ENCODE measurements at places on chromosomes 11 and 22.

GRCh38 chr11:102116453-102117205 is 6.4 kb downstream of the YAP1 start:
- no peak for DNase-seq

- DNase-seq = no peak
Measured at GRCh38 chr11:121909596-121909995, 206.4 kb downstream of the BLID start.

DNA sequence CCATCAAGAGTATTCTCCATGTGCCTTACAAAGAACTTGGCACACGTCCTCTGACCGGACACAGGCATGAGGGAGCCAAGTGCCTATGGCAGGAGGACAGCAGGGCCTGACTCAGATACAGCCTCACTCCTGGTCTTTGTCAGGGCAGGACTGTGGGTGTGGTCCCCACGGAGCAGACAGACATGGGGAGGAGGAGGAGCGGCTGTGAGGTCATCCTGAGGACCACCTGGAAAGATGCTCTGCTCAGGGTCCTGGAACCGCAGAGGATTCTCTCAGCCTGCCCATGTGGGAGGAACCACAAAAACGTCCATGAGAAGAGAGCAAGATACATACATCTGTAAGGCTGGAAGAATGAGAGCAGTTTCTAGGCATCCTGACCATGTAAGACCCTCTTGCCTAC is 576.3 kb downstream of the BRD1 start:
- no peak for DNase-seq

DNA sequence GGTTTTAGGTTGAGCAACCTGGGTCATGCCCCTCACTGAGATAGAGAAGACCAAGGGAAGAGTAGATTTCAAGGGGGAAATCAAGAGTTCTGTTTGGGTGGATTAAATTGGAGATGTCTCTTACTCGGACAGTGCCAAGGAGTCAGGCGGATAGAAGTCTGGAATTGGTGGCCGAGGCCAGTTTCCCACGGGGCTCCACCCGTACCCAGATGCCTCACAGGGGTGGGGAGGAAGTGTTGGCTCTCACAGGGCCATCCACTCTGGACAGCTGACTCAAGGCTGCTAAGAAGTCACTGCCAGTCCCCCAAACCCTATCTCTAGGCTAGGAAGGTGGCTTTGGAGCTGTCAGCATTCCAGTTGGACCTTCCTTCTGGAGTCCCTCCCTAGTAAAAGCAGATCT is 79.1 kb upstream of the TIMP3 start:
- no peak for DNase-seq

DNA sequence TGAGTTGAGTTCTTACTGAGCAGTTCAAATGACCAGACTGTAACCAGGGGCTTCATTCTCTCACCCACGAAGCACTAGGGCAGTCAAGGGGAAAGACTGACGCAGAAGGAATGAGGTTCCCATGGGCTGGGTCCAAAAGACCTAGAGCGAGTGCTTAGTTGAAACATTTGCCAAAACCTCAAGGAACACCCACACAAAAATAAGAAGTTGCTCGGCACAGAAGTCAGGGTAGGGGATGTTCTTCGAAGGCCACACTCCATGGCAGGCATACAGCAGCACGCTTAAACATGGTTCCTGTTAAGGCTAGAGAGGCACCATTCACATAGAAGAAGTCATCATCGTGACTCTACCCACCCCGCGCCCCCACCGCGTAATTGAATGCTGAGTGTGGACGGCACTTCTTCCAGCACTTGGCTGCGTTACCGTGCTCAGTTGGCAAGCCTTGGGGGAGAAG is 52.9 kb downstream of the TIMP3 start:
- DNase-seq = no peak

- DNase-seq = no peak
Measured at GRCh38 chr11:16047073-16047472, 309.3 kb downstream of the SOX6 start.

DNA sequence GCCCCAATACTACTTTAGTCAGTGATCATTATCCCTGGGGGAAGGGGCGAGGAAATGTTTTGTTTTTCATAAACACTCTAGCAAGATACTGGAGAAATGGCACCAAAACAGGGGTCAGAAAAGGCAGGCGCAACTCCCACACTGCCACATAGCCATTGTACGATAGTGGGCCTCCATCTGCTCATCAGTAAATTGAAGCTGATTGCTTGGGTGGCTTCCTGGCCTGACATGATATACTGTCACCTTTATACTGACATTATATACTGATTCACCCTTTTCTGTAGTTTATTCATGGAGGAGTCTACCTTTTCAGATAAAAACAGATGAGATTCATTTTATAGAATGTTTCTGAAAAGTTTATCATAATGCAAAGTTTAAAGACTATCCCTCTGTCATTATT is 51.6 kb upstream of the CCDC34 start:
- DNase-seq = no peak

DNA sequence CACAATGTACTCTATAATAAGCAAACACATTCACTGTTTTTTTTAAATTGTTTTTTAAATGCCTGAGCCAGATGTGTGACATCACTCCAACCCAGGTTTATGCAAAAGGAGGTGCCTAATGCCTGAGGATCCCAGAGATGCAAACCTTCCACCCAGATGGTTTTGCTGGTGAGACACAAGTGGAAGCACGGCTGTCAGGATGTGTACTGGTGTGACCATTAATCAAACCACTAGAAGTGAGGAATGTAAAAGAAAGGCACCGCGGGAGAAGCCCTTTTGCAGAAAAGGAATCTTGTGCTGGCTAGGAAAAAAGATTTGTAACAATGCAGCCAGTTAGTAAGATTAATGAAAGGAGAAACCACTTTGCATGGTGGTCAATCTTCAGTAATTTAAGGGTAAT is 407.4 kb downstream of the LARGE1 start:
- DNase-seq = no peak

GRCh38 chr11:74775762-74776161 is 27.1 kb downstream of the RNF169 start:
- DNase-seq = no peak

DNA sequence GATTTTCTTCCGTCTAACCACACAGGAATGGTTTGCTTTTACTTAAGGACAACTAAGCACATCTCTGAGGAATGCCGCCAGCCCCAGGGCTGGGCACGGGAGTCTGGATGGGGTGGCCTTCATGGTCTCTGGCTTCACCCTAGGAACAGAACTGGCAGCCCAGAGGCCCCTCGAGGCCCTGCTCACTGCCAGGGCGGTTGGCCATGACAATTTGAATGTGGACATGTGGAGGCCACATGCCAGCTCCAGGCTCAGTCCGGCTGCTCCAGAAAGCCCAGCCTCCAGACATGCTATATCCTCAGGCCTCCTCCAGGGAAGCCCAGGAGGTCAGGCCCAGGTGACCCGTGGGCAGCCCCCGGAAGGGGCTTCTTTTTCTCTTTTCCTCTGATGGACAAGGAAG is 84.0 kb upstream of the FGF3 start:
- DNase-seq = no peak

- no peak for DNase-seq
Measured at GRCh38 chr11:69480547-69481392, 693 bp upstream of the LINC01488 start.

DNA sequence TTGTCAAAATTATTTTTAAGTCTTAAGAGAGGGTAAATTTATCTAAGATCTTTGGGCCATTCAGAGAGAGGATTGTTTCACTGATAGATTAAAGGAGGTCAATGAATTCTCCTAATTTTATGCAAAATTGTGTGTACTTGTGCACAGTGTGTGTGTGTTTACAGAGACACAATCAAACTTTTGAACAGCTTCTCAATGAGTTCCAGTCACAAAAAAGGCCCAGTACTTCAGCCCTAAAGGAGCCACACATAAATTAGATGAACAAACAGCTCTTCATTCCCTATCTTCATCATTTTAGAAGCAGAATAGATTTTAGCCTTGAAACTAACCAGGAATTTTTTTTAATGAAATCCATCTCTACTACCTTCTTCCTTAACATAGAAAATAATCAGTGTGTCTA is 9.7 kb downstream of the GRIA4 start:
- no peak for DNase-seq

DNA sequence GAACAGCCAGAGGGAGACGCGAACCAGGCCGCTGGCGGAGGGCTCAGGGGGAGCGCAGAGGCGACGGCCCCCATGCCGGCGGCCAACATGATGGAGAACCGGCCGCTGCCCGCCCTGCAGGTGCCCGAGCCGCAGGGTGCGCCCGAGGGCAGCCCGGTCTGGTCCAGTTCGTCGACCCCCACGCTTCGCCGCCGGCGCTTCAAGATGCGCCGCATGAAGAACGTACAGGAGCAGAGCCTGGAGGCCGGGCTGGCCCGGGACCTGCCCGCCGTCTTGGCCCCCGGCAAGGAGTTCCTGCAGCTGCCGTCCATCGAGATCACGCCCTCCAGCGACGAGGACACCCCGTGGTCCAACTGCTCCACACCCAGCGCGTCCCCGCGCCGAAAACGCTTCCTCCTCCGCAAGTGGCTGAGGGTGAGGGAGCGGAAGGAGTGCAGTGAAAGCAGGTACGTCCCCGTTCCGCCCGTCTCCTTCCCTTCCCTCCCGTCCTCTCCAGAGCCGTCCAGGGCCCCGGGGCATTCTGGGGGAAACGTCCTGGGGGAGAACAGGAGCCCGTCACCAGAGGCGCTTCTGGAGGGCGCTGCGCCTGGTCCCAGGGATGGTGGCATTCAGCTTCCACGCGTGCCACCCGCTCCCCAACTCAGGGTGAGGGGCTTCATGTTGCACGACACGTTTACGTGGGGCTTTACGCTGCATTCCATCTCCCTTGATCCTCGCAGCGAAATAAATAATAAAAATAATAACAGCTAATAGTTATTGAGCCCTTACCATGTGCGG is 840 bp downstream of the GRAMD1B start:
- DNase-seq = no peak

GRCh38 chr11:112697391-112698178 is 263.6 kb upstream of the NCAM1 start:
- no peak for DNase-seq

DNA sequence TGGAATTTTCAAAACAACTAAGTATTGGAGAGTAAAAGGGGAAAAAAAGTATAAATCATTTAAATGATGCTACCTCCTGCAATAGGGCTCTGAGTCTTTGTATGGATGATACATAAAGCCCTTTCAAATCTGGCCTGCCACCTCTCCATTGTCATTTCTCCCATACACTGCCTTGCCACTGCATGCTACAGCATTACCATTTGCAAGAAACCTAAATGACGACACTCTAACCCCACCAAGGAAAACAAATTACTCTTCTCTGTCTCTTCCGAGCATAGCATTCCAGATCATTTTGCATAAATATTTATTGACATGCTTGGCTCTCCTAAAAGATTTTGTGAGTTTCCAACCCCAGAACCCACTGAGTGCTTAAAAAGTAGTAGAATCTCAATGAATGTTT is 34.5 kb upstream of the PRSS23 start:
- no peak for DNase-seq

GRCh38 chr22:39569066-39569465 is 1.5 kb upstream of the CACNA1I start:
- no peak for DNase-seq

DNA sequence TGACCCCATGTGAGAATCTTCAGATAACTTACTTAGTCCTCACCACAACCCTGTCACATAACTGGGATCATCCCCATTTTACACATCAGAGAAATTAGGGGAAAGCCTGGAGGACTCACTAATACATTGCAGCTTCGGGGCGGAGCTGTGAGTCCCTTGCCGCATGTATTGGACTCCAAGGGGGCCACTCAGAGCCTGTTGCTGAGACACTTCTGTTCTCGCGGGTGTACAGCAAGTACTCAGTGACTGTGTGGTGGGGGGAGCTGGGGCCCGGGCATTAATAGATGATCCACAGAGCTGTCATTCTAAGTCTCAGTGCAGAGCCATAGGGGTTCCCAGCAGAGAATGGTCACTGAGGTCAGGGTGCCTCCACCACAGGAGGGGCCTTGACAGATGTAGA is 13.5 kb downstream of the OAF start:
- DNase-seq = no peak

GRCh38 chr22:37061611-37062375 is 10.3 kb downstream of the KCTD17 start:
- DNase-seq = no peak

DNA sequence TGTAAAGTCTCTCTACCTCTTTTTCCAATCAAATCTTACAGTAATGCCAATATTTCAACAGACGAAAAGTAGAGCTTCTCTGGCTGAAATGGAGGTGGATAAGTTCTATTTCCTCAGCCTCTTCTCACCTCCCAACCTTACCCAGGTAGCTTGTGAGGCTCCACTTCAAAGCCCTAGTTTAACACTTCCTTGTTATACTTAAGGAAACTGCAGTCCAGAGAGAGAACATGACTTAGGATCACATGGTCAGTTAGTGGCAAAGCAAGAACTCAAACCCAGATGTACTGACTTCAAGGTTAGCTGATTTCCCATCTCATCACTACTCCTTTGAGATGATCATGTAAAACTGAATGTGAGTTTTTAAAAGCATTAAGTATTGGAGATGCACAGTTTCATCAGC is 32.5 kb downstream of the PAK1 start:
- DNase-seq = no peak

- DNase-seq = no peak
Measured at GRCh38 chr22:39958009-39958711, 2.0 kb upstream of the TMA7B start.

- DNase-seq = peak; percentile 57
Measured at GRCh38 chr11:115616971-115617370, 112.8 kb upstream of the CADM1 start.

- DNase-seq = no peak
Measured at GRCh38 chr11:116535994-116536393, 236.8 kb downstream of the BUD13 start.

All from AG04449 (cell line).